ENCODE measurements at places on chromosomes 2 and 18.

DNA sequence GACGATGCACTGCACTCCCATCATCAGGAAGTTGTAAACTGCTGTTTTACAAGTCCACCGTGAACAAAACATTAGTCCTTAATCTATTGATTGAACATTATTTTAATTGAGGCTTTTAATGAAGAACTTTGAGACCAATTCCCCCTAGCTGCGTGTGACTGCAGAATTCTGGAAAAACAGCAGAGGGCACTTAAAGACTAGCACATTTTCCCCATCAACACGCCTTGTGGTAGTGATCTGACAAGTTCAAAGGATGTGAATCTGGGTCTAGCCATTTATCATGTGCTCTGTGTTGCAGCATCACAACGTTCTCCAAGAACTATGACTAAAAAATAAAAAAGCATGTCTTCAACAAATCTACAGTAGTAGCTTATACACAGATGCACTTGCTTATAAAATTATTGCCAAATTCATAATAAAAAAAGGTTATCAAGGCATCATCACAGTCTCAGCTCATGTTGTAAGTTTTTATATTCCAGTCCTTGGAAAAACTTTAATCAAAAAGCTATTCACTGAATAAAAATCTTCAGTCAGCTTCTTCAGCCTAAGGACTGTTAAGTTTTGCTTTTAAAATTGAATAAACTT, 35.8 kb downstream of the SKOR2 start:
- peak; percentile 76 for DNase-seq

DNA sequence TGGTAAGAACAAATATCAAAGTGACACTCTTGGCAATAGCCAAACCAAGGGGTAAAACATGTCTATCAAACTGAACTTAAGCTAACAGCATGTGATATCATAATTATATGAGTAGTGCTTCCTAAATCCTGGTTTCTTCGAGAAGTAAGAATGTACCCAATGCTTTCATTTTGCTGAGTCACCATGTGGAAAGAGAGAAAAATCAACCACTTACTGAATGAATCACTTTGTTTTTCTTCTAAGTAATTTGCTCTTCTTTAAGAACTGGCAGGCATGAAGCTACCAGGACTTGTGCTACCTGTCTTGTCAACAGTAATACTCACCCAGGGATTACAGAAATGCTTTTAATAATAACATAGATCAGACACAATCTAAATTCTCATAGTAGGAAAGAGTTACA, 19.0 kb upstream of the DUSP19 start:
- DNase-seq = no peak

GRCh38 chr2:11798701-11799435, 52.4 kb downstream of the LPIN1 start:
- peak; percentile 49 for DNase-seq

- no peak for DNase-seq
These were observed 123.3 kb upstream of the SLC1A4 start for GRCh38 chr2:64865831-64866345.

DNA sequence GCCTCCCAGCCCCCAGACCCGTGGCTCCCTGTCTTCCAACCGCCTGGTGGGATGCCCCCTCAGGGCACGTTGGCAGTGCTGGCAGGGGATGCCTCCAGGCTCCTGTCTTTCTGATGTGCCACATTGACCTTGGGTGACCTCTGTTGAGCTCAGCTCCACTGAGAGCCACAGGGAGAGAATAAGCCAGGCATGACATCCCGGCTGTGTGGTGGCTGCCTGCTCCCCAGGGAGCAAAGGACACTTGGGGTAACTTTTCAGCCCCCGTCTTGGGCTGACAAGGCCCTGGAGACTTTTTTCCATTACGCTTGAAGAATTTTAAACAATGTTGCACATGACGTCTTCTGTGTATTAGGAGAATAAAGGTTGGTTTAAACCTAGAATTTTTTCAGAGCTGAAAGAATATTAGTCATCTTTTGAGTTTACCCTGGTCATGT, 246.0 kb downstream of the TSN start:
- DNase-seq = no peak

GRCh38 chr2:112277596-112278220, 2.3 kb downstream of the ZC3H6 start:
- no peak for DNase-seq

- DNase-seq = no peak
These were observed 3.9 kb upstream of the PRELID3A start for GRCh38 chr18:12403601-12404506.

GRCh38 chr2:45895241-45895861, 243.9 kb downstream of the PRKCE start:
- no peak for DNase-seq

- DNase-seq = no peak
These were observed 157.9 kb downstream of the CD226 start for GRCh38 chr18:69789794-69790193.

- DNase-seq = no peak
These were observed 14.9 kb upstream of the ACKR3 start for GRCh38 chr2:236554629-236555282.

DNA sequence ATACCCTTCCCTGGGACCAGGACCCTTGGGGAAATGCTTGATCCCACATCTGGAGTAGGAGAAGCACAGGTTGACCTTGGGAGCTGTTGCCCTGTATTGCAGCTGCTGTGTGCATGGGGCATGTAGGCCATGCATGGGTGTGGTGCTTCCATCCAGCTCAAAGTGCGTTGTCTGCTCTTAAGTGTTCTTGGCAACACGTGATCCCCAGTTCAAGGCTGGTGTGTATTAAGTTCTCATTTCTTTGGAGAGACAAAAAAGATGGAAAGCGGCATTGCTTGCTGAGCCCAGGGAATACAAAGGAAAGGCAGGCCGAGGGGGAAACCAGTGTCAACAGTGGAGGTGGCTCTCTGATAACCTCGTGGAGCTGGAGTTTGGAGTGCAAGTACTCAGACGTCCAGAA, 110.7 kb downstream of the RTP5 start:
- no peak for DNase-seq

DNA sequence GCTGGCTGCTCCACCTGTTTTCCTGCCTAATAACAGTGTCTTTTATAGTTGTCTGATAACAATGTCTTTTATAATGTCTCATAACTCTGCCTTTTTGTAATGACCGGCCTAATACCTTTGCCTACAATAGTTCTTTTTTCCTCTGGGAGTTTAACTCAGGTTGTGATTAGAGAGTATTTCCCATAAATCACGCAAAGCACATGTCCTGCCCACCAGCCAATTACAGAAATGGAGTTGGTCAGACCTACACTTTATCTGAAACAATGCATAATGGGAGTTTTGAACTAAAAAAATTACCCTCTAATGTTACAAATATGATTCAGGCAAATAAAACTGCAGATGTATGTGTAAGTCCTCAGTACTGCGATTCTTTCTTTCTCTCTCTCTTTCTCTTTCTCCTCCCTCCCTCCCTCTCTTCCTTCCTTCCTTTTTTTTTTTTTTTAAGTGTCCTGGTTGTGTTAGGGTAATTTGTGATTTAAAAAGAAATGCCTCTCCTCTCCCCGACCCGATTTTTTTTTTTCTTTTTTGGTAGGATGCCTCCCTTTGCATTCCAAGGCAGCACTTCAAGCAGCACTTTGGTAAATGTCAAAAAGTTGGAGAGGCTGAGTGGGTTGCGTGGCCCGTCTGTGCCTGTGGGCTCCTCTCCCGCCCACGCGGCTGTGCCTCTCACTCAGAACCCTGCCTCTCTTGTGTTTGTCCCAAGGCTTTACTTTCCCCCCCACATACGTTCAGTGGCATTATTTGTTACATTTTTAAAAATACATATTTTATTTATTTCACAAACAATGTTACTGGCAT, 147.3 kb downstream of the AGAP1 start:
- DNase-seq = no peak

GRCh38 chr2:172888714-172889669, 153.3 kb downstream of the RAPGEF4 start:
- DNase-seq = no peak

GRCh38 chr2:43201497-43201896, 24.9 kb downstream of the ZFP36L2 start:
- no peak for DNase-seq

GRCh38 chr18:32760391-32760790, 12.4 kb downstream of the KLHL14 start:
- no peak for DNase-seq

DNA sequence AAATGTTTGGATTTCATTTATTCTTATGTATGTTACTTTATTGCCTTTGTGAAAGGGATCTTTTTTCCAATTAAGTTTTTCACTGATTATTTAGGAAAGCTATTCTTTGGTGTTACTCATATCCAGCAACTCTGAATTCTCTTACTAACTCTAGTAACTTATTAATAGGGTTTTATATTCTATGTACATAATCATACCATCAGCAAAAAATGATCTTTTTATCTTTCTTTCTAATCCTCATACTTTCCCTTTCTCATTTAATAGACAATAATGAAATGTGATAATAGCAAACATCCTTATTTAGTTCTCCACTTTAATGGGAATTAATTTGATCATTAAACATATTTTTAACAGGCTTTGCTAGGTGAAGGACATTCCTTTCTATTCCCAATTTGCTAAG, 12.3 kb upstream of the CDKL4 start:
- DNase-seq = no peak

GRCh38 chr2:18154812-18155211, 276.3 kb downstream of the KCNS3 start:
- no peak for DNase-seq

- no peak for DNase-seq
These were observed 6.6 kb downstream of the HTRA2 start for GRCh38 chr2:74536166-74536950.

DNA sequence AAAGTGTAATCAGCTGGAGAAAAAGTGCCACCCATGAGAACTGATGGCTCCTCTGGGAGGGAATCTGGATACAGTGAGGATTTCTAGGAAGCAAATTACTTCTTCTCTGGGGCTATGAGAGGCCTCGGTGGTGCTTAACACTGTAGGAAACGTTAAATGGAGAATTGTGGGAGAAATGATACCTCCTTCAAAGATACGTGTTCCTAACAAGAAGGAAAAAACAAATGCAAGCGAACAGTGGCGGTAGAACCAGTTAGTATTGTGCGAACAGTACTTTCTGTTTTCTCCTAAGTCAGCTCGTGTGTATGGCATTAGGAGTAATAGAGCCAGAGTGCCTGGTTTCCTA, 587 bp upstream of the MTIF2 start:
- DNase-seq = peak; percentile 4

- DNase-seq = peak; percentile 7
These were observed 174.2 kb downstream of the MIB1 start for GRCh38 chr18:21914739-21915319.

GRCh38 chr2:68857855-68858456, 13.2 kb downstream of the BMP10 start:
- no peak for DNase-seq

GRCh38 chr2:71544919-71545571, 91.7 kb downstream of the DYSF start:
- DNase-seq = no peak

GRCh38 chr2:180716186-180717180, 263.9 kb upstream of the UBE2E3 start:
- no peak for DNase-seq
